CD4-positive, alpha-beta T cell treated with Interleukin-15 for 1 hour (primary cell): ENCODE measurements at places on chromosomes 16 and 17.

- no peak for DNase-seq
These were observed 278.8 kb downstream of the HS3ST3B1 start for GRCh38 chr17:14579716-14580115.

- no peak for DNase-seq
These were observed 176.5 kb downstream of the SEC14L1 start for GRCh38 chr17:77317091-77317750.

DNA sequence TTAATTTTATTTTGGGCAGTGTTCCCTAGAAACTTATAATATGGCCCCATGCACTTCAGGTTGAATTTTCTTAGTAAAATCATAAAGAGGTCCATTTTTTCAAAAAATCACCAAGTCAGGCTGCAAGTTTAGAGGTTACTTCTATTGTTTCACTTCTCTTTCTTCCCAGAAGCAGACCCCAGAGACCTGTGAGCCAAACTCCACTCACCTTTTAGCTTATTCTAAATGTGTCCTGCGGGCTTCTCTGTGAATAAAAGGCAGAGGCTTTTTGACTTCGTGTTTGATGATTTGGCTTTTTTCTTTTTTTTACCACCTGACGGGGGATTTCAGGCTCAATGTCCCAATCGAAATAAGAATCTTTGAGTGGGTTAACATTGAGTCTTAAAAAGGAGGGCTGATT, 7.4 kb downstream of the PRKCB start:
- no peak for DNase-seq

GRCh38 chr17:38910325-38910724, 15.1 kb upstream of the LASP1NB start:
- peak; percentile 0 for DNase-seq

- no peak for DNase-seq
These were observed 217.4 kb upstream of the FOXF1 start for GRCh38 chr16:86292942-86293341.

GRCh38 chr17:81858967-81859905, 1.1 kb downstream of the P4HB start:
- DNase-seq, result no peak

DNA sequence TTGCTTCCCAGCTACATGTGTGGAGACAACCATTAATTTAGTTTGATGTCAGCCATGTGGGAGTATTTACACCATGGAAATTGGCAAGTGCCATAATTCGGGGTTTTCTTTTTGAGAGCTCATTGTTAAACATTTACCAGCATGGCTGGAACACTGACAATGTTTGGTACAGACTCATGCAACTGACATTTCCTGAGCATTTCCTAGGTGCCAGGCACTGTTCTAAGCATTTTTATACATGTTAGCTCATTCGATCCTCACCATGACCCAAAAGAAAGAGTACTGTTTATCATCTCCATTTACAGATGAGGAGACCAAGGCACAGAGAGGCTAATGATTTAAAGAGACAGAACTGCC, 86.9 kb downstream of the FOXL1 start:
- no peak for DNase-seq

DNA sequence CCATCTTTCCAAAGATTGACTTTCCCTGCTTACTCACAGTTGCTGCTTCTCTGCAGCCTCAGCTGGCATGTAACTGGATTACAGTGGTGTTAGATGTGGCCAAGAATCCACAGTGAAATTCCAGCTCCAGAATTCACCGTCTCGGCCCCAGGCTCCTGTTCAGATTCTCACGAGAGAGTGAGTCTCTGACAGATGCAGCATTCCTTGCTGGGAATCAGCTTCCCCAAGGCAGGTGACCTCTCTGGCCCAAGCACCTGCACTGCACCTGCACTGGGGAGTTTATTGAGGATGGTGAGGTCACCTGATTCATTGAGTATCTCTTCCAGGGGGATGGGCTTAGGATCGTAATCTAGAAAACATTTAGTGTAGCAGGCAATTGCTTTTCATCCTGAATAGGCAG, 600.5 kb upstream of the RBFOX1 start:
- DNase-seq, result no peak

- DNase-seq, result no peak
These were observed 797 bp downstream of the HES7 start for GRCh38 chr17:8122924-8123694.

GRCh38 chr16:397135-397661, at the start of gene NME4:
TSS of gene NME4 (plus strand) at chr16:397199. CDS start at chr16:397223, 24 bp downstream.
- DNase-seq, result no peak

- DNase-seq, result peak; percentile 61
These were observed 14.4 kb downstream of the NDUFAF8 start for GRCh38 chr17:81253358-81254131.

DNA sequence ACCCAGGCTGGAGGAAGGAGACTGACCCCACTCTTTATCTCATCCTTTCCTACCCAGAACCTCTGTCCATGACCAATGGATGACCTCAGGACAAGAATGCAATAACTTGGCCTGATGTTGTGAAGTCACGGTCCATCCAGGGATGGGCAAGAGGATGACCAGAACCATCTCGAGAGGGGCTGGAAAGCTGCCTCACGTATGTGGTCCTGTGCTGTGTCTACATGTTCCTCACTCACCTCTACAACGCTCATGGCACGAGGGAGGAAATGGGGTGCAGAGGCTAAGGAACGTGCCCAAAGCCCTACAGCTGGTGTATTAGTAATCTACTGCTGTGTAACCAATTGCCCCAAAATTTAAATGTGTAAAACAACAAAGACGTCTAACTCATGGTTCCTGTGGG, 7.3 kb upstream of the KCTD5 start:
- DNase-seq, result no peak
